ENCODE measurements at places on chromosomes 5 and 9.

- H3K36me3 ChIP-seq = no peaks in the 10 kb centered on the region
- H3K27me3 ChIP-seq = peaks cover 2% of the 10 kb centered on the region
- H3K4me3 ChIP-seq = no peak overlapping the region
- H3K4me1 ChIP-seq = no peaks in the 10 kb centered on the region
- no peak overlapping the region for H3K27ac ChIP-seq
- DNase-seq = no peak
These were observed 27.2 kb upstream of the CCNJL start for GRCh38 chr5:160339406-160340130.

DNA sequence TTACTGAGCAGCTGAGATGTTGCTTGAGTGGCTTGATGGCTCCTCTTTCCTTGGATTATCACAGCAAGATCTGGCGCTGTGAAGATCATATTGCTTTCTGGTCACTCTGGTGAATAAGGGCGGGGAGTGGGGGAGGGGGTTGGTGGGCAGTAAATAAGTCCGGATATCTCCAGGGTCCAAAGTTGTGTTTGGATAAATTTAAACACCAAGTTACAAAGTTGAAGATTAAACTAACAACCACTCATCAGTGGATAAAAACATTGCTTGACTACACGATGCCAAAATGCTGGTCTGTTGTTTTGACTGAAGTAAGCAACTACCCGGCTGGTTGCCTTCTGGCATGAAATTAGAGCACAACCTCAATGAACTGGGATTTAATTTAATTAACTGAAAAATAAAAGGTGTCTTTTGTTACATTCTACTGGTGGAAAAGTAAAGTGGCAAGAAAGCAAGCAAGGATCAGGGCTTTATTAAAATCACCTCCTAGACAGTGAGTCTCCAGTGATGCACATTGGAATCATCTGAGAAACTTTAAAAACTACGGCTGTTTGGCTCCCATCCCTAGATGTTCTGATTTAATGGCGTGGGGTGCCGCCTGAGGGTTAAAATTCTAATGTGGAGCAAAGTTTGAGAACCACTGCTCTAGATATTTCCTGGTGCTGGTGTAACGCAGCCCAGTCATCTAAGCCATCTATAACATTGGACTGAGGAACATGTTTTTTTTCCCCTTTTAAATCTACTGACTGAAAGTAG is 86.7 kb upstream of the AGXT2 start:
- no peak overlapping the region for H3K4me3 ChIP-seq
- DNase-seq = no peak
- H3K27me3 ChIP-seq = peaks cover 6% of the 10 kb centered on the region
- no peaks in the 10 kb centered on the region for H3K36me3 ChIP-seq
- H3K27ac ChIP-seq = no peak overlapping the region

DNA sequence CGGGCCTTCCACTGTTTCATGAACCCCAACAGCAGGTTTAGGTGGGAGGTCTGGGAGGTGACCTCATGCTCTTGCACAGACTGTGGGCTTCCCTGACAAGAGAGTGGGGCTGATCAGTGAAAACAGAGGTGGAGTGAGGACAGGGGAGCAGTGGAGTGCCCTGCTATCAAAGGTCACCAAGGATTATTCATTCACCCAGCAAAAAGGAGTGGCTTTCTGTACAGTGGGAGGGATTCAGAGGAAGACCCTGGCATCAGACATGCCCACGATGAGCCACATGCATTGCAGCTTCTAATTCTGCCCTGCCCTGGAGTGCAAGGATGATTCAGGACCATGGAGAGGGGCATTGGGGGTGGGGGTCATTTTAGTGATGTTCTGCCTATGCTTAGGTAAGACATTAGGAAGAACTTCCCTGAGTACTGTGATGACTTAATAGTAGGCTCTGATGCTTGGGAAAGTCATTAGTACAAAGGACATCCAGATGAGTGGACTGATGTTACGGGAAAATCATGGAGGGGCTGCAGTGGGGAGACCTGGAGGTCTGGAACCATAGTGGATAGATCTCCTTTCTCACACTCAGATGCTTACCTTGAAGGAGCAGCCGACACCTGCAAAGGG is 12.8 kb downstream of the TRAF1 start:
- DNase-seq = no peak
- peaks cover 93% of the 10 kb centered on the region for H3K36me3 ChIP-seq
- no peak overlapping the region for H3K4me3 ChIP-seq
- H3K27ac ChIP-seq = no peak overlapping the region

GRCh38 chr9:3495855-3496254 is 29.9 kb downstream of the RFX3 start:
- no peak overlapping the region for H3K4me3 ChIP-seq
- peaks cover 8% of the 10 kb centered on the region for H3K36me3 ChIP-seq
- H3K27me3 ChIP-seq = no peaks in the 10 kb centered on the region

GRCh38 chr9:16221366-16221765 is 649.1 kb downstream of the BNC2 start:
- no peaks in the 10 kb centered on the region for H3K36me3 ChIP-seq
- H3K4me3 ChIP-seq = no peak overlapping the region
- H3K27me3 ChIP-seq = no peaks in the 10 kb centered on the region
- DNase-seq = no peak
- no peaks in the 10 kb centered on the region for H3K4me1 ChIP-seq
- H3K27ac ChIP-seq = no peak overlapping the region

GRCh38 chr5:171157775-171158174 is 151.3 kb upstream of the TLX3 start:
- no peak for DNase-seq
- no peak overlapping the region for H3K4me3 ChIP-seq
- H3K27me3 ChIP-seq = peaks cover 7% of the 10 kb centered on the region
- H3K4me1 ChIP-seq = peaks cover 6% of the 10 kb centered on the region
- no peaks in the 10 kb centered on the region for H3K36me3 ChIP-seq

All from activated B cell treated with CpG ODN at 0.5 μM for 24 hours (primary cell).